GM19239 (cell line): ENCODE measurements at places on chromosomes 5 and 9.

DNA sequence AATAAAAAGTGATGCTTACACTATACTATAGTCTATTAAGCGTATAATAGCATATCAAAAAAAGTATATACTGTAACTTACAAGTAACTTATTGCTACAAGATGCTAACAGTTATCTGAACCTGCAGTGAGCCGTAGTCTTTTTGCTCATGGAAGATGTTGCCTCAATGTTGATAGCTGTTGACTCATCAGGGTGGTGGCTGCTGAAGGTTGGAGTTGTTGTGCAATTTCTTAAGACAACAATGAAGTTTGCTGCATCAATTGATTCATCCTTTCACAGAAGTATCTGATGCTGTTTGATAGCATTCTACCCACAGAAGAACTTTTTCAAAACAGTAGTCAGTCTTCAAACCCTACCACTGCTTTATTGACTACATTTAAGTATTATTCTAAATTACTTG, 7.8 kb upstream of the C9orf40 start:
- no peak for DNase-seq

DNA sequence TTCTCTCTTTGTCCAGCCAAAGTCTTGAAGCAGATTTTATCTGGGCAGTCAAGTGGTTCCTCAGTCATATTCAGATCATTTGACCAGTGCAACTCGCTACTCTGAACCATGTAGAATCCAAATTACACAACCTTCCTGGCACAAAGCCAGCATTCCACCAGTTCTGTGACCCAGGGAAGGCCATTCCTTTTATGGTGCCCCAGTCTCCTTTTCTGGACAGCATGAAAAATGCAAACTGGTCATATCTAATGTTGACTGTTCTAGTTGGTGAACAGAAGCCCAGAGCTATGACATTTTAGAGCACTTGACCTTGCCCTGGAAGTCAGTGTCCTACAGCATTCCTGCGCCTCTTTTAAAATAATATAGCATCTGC, 364.6 kb downstream of the BRINP1 start:
- no peak for DNase-seq

DNA sequence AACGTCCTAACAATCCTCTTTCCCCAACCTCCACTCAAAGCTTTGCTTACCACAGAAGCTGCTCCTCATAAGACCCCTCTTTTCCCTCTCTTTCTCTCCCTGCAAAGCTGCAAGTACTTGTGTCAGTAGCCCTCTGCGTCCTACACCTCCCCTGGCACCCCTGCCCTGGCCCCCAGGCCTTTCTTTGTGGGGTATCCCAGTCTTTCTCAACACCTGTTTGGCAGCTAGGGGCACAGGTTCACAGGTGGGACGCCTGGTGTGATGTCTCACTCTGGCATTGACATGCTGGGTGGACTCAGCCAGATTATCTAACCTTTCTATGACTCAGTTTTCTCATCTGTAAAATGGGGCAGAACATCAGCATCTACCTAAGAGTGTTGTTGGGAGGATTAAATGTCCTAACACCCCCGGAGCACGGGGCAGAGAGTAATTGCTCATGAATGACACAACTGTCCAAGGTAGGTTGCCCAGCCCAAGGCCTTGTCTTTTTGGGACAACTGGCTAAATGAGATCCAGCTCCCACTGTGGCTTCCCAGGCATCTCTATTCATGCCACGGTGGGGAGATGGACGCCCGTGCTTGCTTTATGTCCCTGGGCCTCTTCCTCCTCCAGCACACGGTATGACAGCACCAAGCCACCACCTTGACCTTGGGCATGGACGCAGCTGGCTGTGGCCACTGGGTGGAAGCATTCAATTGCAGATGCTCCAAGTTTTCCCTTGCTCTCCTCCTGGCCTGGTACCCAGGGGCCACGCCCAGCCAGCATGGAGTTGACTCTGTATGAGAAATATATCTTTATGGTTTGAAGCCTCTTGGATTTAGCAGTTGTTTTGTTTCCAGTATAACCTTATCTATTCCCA, 190.4 kb downstream of the RGS3 start:
- DNase-seq: no peak

- no peak for DNase-seq
These were observed 586.9 kb downstream of the TLE4 start for GRCh38 chr9:80158554-80159170.

- DNase-seq: peak; percentile 20
These were observed 34.0 kb upstream of the PPP1R2B start for GRCh38 chr5:156815988-156816599.

DNA sequence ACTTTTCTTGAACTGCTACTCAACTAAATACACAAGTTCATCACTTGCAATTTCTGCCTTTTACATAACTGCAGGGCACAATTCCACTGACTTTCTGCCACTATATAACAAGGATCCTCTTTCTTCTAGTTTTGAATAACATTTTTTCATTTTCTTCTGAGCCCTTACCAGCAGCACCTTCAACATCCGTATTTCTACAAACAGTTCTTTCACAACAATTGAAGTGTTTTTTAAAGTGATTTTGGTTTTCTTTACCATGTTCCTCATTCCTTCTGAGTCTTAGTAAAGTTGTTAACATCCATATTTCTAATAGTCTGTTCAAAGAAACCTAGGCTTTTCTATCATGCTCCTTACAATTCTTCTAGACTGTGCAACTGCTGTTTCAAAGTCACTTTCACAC, 127.2 kb upstream of the PITX1 start:
- DNase-seq: no peak

DNA sequence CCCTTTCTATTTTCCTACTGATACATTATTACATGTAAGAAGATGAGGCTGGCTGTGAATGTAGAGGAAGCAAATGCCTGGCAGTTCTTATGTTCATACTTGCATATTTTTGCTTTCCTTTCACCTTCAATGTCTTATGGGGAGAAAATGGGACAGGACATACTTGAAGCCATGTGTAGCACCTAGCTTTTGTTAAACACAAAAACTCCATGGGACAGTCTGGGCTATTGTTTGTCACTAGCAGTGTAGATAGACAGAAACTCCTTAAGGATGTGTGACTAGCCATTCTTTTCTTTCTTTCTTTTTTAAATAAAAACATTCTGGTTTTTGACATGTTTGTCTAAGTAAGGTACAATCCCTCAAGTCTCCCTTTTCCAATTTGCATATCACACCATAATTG, 122.7 kb downstream of the ARL15 start:
- DNase-seq: no peak

GRCh38 chr5:169647566-169647965, 10.5 kb downstream of the DOCK2 start:
- DNase-seq: no peak

- no peak for DNase-seq
These were observed 8.8 kb upstream of the C5orf15 start for GRCh38 chr5:133977161-133977787.

DNA sequence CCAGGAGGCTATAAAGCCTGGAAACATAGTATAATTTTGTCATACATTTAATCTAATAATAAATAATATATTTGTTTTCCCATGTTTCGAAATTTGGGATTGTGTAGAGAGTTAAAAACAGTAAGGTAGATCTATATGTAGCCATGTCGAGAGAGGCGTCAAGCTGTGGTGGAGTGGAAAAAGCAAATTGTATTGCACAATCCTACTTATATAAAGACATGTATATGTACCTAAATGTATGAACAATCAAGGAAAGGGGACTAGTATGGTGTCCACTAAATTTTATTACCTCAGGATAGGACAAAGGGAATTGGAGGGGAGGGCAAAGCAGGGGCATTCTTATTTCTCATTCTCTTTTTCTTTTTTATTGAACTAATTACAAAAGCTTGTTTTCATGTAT, 52.0 kb downstream of the GLRA1 start:
- no peak for DNase-seq

DNA sequence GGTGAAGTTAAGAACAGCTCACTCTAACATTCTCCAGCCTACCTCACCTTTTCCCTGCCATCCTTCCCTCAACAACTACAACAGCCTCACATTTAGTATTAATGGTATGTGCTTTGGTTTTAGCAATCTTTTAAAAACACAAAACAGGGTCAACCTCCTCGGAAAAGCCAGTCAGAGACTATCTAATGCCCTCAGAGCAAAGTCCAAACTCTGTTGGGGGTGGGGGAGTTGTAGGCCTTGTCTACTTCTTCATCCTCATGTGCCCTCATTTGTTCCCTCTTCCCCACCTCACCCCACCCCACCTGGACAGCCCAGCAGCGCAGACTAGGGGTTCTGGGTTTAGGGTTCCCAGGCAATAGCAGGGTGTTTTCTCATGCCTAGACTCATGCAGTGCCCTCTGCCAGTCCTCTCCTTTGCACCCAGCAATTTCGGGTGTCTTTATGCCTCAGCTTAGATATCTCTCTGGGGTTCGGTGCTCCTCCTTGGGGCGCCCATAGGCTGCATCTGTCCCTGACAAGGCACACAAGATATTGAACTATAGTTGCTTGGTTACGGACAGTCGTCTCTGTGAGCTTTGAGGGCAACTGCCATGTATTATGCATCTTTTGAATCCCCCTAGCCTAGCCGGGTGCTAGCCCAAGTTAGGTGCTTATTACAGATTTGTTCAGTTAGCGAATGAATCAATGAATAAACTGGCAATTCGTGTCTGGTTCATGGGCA, 762 bp upstream of the TCOF1 start:
- DNase-seq: no peak

DNA sequence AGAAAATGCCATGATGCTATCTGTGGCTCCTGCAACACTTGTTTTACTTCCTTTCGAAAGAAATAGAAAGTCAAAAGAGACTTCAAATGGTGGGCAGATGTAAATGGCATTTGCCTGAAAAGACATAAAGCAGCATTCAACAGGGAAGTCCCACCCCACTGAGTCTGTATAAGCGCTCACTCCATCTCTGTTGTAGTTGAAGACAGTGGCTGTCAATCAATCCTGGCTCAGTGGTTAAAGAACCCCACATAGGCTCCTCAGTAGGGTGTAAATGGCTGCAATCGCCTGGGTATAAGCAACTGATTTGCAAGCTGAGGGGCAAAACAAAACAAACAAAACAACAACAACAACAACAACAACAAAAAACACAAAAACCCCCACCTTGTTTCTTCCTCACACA, 158.7 kb downstream of the EFNA5 start:
- no peak for DNase-seq

DNA sequence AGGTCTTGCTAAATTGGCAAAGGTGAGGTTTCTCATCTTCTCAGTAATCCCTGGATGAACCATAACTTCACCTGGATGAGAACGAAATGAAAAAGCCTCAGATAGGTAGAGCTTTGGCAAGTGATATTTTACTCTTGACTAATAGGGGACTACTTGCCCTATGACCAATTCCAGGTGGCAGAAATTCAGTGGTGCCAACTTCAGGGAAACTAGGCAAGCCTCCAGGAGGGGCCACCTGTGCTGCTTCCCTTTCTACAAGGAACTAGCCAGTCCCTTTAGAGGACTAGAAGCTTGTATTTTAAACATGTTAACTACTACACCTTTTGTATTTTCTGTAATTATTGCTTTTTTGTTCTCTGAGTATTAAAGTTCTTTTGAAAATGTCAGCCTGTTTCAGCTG, 169.0 kb upstream of the GRIA1 start:
- no peak for DNase-seq

GRCh38 chr5:17805227-17805825, 171.1 kb downstream of the TAF11L14 start:
- DNase-seq: no peak

- no peak for DNase-seq
These were observed 47.4 kb downstream of the SLC28A3 start for GRCh38 chr9:84293001-84293798.

- no peak for DNase-seq
These were observed 478 bp downstream of the RAB14 start for GRCh38 chr9:121201045-121201737.

GRCh38 chr5:150484964-150485692, 22.8 kb upstream of the NDST1 start:
- DNase-seq: no peak

DNA sequence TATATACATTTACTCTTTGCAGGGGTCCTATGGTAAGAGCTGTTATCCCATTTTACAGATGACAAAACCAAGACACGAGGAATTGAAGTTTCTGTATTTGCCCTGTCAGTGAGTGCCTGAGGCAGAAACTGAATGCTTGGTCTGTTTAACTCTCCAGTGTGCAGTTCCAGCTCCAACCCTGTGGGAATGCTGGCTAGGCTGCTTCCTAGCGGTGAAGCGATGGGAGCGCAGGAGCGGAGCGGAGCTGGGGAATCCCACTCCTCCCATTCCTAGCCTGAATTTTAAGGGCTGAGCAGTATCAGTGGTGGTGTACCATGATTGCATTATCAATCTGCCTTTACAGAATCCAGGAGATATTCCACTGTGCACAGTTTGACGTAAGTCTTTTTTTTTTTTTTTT, 202.3 kb downstream of the LRRC70 start:
- no peak for DNase-seq

DNA sequence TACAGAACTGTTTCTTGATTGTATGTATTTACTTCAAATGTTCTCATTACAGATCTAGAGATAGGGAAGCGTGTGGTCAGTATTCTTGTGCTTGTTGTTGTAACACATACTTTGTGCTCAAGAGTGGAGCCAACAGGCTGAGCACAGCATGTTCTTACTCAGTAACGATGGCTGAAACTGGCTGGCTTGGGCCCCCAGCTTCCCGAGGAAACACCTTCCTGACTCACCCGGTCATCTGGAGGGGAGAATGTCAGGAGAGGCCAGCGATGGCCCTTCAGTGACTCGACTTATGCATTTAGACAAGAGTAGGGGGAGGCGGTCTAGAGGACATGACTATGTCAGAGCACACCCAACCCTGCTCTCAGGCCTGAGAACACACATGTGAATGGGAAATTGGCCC, 25.6 kb downstream of the ZNF474 start:
- DNase-seq: no peak

DNA sequence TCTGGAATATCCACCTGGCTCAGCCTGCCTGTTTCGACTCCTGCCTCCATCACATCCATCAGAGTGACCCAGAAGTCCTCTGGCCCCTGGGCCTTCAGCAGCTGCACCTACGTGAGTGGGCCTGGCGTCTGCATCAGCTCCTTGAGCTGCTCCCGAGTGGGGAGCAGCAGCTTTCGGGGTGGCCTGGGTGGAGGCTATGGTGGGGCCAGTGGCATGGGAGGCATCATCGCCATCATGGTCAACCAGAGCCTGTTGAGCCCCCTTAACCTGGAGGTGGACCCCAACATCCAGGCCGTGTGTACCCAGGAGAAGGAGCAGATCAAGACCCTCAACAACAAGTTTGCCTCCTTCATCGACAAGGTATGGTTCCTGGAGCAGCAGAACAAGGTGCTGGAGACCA, 83.0 kb downstream of the SEC61B start:
- DNase-seq: no peak

DNA sequence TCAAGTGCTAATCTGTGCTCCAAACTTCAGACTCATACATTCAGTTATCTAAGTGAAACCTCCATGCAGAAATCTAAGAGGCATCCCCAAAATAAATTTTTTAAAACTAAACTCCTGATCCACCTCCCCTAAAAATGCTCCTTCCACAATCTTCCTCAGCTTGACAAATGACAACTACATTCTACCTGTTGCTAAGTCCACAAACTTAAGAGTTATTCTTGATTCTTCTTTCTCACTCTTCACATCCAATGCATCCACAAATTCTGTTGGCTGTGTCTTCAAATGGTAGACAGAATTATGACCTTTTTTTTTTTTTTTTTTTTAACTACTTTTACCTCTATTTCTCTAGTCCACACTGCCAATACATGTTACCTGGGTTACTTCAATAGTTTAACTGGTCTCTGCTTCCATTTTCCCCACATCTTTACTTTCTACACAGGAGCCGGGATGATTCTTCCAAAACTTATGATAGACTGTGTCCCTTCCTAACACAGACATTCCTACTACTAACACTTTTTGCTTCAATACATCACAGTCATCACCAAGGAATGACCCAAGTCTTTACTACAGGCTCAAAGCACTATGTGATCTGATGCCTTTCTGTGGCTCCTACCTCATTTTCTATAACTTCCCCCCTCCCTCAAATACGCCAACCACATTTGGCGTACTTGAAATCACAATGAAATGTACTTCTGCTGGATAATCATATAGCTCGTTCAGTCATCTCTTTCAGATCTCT, 143.6 kb downstream of the PDE4D start:
- no peak for DNase-seq
